Left renal pelvis (tissue), 4 donors: ENCODE measurements at places on chromosomes 2 and 18. TPM values are rescaled to one million over a fixed set of nuclear protein-coding genes. Genes with fewer than 3 reads are reported as not detected.

- DNase-seq: no peak
Observed at GRCh38 chr18:45521777-45522176, 93.5 kb upstream of the SLC14A2 start.

DNA sequence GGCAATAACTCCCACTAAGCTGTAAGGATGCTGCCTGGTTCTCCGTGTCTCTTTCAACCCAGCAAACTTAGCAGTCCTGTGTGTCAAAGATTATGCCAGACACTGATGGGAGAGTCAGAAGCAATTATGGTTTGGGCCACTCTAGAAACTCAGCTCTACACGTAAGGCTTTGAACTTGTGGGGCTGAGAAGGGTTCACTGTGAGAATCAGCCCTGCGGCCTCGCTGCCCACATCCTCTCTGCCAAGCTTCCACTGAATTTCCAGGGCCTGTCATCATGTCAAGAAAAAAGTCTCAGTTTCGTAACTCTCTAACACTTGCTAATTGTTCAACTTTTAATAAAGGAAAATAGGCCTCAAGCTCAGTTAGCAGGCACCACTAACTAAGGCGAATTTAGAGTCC, 308.8 kb upstream of the LYPD1 start:
- DNase-seq: no peak

DNA sequence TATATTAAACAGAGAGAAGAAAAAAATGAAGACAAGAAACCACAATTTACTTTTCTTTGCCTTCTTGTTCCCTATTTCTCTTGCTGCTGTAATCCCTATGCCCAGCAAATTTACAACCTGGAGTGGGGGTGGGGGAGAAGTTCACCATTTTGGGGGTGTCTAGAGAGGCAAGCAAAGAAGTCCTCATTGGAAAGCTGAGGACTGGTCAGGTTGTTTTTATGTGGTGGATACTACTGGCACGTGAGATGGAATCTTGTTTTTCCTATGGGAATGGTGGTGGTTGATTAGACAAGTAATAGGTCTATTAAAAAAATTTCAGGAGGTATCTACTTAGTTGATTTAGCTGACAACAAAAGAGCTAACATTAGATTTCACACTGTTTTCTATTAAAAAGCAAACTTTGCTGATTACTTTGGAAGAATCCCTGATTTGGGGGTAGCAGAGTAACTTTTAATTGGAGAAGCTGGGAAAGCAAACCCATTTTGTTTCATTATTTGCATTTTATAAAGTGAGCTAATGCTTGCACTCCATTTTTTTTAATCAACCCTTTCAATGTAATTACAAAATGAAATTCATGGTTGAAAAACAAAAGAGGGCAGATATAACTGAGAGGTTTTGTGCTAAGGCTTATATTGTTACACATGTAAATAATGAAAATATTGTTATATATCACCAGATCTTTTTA, 6.0 kb downstream of the POU3F3 start:
- DNase-seq: no peak

DNA sequence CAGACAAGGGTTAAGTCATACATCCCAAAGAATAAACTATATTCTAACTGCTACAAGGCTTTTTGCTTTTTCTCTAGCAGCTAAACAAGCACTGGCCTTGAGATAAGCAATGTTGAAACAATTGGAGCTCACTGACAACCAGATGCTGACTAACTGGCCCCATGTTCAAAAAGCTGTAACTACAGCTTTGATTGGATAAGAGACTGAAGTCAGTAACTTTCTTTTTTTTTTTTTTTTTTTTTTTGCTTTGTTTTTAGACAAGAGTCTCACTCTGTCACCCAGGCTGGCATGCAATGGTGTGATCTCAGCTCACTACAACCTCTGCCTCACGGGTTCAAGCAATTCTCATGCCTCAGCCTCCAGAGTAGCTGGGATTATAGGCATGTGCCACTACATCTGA, 45.4 kb upstream of the TMEM163 start:
- DNase-seq: no peak

GRCh38 chr2:234487356-234487755, 9.5 kb downstream of the ARL4C start:
- no peak for DNase-seq

DNA sequence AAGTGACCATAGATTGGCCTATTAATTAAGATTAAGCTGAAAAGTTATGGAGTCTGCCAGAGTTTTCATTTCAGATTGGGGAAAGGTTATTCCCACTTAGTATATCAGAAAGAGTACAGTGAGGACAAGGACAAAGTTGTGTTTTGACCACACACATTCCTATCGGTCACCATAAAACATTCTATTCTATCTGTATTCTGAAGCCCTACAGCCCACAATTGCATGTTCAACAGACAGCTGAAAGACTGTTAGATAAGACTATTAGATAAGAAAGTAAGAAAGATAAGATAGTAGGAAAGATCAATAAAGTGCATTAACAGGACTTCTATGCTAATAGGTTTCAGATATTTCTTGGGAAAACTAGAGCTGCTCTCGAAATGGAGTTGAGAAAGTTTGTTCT, 26.7 kb upstream of the ACYP2 start:
- DNase-seq: no peak

GRCh38 chr2:120558847-120559246, 176.8 kb upstream of the GLI2 start:
- DNase-seq: no peak

GRCh38 chr2:214246417-214246816, 164.4 kb upstream of the VWC2L start:
- DNase-seq: no peak

- DNase-seq: no peak
Observed at GRCh38 chr2:217972490-217972889, 30.3 kb downstream of the TNS1 start.

GRCh38 chr2:193583638-193584400, 1389.1 kb upstream of the TMEFF2 start:
- DNase-seq: peak; percentile 6

DNA sequence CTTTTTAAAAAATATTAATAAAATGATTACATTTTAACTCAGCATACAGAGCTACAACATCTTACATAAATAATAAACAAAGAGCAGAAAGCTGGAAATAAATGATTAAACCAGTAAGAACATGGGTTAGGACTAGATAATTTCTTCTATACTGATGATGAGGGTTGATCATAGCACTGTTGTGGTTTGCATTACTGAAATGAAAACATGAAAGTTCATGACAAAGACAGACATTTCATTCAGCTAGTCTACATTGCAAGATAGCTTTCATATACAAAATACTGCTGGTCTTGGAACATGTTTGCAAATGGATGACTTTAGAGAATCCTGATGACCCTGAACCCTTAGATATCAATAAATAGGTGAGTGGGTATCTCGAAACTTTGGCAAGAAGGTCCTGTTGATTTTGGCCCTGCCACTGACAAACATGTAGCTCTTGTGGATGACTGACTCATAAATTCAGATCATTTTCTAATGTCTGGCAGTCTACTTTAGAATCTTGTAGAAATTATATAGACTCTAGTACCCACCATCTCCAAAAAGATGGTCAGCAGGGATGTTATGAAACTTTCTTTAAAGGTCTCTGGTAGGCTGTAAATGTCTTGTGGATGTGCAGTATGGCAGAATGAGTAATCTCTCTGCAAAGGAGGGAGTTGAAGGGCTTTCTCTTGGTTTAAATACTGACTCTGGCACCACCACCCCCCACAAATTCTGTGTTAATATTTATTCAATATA, 15.5 kb upstream of the CDC42EP3 start:
- DNase-seq: no peak

DNA sequence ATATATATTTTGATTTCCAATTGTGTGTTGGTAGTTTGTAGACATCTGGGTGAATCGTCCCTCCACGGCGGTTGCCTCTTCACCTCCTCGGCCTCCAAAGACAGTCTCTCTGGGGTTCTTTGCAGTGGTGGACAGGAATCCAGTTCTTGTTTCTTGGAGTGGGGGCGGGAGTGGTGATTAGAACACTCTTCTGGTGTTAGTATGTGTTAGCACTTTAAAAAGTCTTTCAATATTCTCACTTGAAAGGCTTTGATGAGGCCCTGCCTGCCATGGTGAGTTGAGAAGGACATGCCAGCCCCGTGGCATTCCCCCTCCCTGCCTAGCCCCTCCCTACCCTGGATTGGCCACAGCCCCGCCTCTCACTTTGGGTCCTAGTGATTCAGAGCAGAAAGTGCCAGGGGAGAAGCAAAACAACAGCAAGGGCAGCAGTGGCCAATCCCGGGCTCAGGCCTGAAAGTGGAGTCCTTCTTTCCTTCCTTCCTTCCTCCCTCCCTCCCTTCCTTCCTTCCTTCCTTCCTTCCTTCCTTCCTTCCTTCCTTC, 316.8 kb upstream of the HS6ST1 start:
- no peak for DNase-seq

DNA sequence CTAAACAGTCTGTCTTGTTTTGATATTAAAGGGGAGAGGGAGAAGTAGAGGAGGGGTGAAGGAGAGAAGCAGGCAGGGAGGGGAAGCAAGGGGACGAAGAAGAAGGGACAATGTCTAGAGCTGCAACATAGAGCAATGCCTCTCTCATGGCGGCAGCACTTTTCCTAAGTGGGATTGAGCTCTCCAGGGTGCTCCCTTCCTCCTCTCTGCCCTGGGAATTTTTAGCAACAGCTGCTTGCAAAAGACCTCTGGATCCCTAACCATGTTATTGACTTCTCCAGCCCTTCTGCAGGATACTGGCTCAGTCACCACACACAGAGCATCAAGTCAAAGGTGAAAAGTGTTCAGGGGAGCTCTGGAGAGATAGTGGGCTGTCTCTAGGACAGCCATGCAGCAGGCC, 734.9 kb downstream of the EPHA4 start:
- DNase-seq: no peak

GRCh38 chr18:60038731-60039130, 138.9 kb downstream of the PMAIP1 start:
- DNase-seq: no peak

GRCh38 chr18:46350598-46351159, 246.5 kb downstream of the HAUS1 start:
- no peak for DNase-seq

- DNase-seq: no peak
Observed at GRCh38 chr2:235665661-235666212, 171.9 kb downstream of the AGAP1 start.

DNA sequence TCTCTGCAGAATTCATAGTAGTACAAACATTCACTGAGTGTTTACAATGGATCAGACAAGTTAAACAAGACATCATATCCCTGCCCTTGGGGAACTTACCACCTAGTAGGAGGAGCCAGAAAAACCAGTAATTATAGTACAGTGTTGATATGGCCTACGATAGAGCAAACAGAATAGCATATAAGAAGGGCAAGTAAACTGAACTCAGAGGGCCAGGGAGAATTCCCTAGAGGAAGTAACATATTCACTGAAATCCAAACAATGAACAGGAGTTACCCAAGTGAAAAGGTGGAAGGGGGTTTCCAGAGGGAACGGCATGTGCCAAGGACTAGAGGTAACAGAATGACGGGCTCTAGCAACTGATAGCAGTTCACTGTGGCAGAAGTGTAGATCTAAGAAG, 34.1 kb downstream of the NHEJ1 start:
- no peak for DNase-seq

- DNase-seq: no peak
Observed at GRCh38 chr2:191714925-191715324, 37.0 kb downstream of the NABP1 start.

- DNase-seq: no peak
Observed at GRCh38 chr2:129934044-129934822, 45.2 kb upstream of the RAB6C start.

GRCh38 chr2:44778221-44778654, 163.3 kb upstream of the SIX3 start:
- DNase-seq: no peak

DNA sequence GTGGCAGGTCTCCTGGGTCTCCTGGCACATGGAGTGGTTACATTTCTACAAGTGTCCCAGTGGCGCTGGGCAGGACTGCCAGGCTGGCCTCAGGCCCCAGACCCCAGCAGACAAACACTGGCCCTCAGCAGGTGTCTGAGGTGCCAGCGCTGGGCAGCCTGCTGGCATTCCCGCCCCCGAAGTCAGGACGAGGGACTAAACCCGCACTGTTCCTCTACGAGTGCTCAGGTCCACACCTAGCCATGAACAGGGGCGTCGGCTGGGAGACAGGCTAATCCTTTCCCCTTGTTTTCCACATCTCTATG, 12.8 kb downstream of the SNED1 start:
- DNase-seq: no peak

GRCh38 chr18:48928787-48929186, 22.0 kb downstream of the SMAD7 start:
- DNase-seq: no peak

DNA sequence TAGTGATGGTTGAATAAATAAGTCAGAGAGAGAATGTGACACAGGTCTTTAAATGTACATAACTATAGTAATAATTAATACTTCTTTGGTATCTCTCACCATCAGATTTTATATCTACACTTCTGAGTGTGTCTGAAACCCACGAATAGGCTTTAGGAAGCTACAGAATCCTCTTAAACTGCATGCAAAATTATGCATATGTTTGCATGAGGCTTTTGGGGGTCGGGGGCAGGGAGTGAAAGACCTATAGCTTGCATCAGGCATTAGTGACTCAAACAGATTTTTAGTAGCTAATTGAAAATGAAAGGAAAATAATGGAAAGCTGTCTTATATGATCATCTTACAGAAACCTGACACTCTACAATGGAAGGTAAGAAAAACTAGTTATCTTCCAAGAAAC, 14.9 kb downstream of the LRPPRC start:
- no peak for DNase-seq

- DNase-seq: no peak
Observed at GRCh38 chr18:3468066-3468705, 18.2 kb downstream of the TGIF1 start.

DNA sequence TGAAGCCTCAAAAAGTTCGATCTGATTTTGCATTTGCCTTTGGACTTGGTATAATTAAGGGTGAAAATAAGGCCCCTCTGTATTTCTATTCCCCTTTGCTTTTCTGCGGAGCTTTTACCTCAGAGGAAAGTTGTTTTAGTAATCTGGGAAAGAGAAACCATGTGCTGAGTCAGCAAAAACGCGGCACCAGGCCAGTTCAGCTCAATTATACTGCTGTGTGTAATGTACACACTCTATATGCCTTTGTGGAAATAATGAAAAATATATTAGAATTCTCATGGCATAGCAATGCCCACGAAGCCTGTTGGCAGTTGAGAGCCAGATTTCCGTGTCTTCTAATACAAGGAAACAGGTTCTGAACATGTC, 161.9 kb upstream of the SIX2 start:
- no peak for DNase-seq

GRCh38 chr2:121172456-121172855, 112.5 kb downstream of the TFCP2L1 start:
- no peak for DNase-seq

- no peak for DNase-seq
Observed at GRCh38 chr2:13581471-13581870, 864.7 kb downstream of the TRIB2 start.

- DNase-seq: no peak
Observed at GRCh38 chr18:40738321-40738880, 1216.6 kb upstream of the PIK3C3 start.

The LRATD1 gene
- 20.0 TPM for polyA plus RNA-seq

The ELOA2 gene
- not detected for polyA plus RNA-seq

The HAAO gene
- polyA plus RNA-seq: 54.8 TPM

The CRACDL gene
- polyA plus RNA-seq: 1.5 TPM

The SCN7A gene
- polyA plus RNA-seq: 13.8 TPM

The MTIF2 gene
- polyA plus RNA-seq: 42.6 TPM

The PLCL1 gene
- polyA plus RNA-seq: 19.0 TPM

The REEP1 gene
- 3.3 TPM for polyA plus RNA-seq

The SNORC gene
- 1.2 TPM for polyA plus RNA-seq

The TUBA3E gene
- not detected for polyA plus RNA-seq

The KIAA2012 gene
- polyA plus RNA-seq: 0.14 TPM

The UGT1A7 gene
- not detected for polyA plus RNA-seq

The GATA6 gene
- 8.4 TPM for polyA plus RNA-seq

The ASPRV1 gene
- polyA plus RNA-seq: 4.1 TPM

The NEU4 gene
- polyA plus RNA-seq: 0.63 TPM

The CDH19 gene
- 0.14 TPM for polyA plus RNA-seq

The CFC1 gene
- polyA plus RNA-seq: not detected

The ALK gene
- 1.4 TPM for polyA plus RNA-seq
